Mesenteric fat pad (tissue), 1 donor: ENCODE measurements at places on chromosomes 3 and 15. TPM values are rescaled to one million over a fixed set of nuclear protein-coding genes. Genes with fewer than 3 reads are reported as not detected.

- no peak for DNase-seq
Measured at GRCh38 chr15:74724570-74725224, 631 bp downstream of the CYP1A1 start.

- peak; percentile 81 for DNase-seq
Measured at GRCh38 chr3:126456211-126456610, 19.5 kb downstream of the ZXDC start.

BMF gene
- total RNA-seq: 4.0 TPM

DNA sequence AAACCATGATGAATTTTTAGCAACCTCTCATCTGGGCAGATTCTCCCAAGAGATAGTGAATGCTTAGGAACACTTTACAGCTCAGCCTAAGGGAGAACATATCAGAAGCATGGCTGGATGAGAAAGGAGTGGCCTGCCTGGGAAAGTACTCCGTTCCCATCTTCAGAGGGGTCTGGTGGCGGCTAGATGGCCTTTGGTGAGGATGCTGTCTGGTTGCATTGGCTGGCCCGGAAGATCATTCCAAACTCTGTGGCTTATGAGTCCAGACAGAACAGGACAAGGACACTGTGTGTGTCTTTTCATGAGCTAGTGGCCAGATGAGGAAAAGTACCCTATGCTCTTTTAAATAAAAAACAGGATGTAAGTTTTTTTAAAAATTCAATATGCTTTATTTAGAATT, 51.2 kb downstream of the CRTC3 start:
- DNase-seq: no peak

DNA sequence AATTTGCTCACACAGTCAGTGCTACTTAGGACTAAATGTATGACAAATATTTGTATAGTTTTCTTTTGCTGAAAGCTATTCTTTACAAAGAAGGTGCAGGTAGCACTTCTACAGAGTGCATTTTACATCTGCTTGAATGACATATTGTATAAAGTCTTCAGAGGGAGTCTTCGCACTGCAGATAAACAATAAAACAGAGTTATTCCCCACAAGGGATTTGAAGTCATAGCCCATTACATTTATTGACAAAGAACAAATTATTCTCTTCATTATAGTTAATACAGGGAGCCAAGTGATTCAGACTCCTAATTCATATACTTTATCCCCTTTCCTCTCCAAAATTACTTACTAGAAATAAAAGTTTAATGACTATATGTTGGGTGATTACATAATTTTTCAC, 529.7 kb downstream of the EDEM1 start:
- no peak for DNase-seq

DNA sequence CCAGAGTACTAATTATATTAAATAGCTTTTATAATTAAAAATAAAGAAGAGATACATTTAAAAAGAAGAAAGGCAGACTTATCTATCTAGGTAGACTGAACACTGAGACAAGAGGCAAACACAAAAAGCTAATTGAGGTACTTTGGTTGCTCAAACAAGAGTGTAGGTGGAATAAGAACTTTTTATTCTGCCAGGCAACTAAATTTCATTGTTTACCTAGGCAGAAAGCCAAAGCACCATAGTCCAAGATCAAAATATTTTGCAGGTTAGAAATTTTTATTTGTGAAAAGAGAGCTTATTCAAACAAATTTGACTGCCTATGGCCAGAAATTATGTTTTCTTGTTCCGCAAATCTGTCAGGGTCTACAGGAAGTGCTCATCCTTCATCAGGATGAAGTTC, 499.6 kb upstream of the GBE1 start:
- no peak for DNase-seq

- no peak for DNase-seq
Measured at GRCh38 chr3:36957862-36958686, 13.2 kb upstream of the TRANK1 start.

PPIP5K1 gene
- total RNA-seq: 63.5 TPM

- no peak for DNase-seq
Measured at GRCh38 chr3:197015790-197016736, 13.6 kb downstream of the MELTF start.

GRCh38 chr3:182793663-182794454, 555 bp downstream of the ATP11B start:
- DNase-seq: no peak

- DNase-seq: no peak
Measured at GRCh38 chr3:24060055-24060454, 115.0 kb downstream of the NR1D2 start.
